ENCODE measurements at places on chromosomes 16 and 17.

DNA sequence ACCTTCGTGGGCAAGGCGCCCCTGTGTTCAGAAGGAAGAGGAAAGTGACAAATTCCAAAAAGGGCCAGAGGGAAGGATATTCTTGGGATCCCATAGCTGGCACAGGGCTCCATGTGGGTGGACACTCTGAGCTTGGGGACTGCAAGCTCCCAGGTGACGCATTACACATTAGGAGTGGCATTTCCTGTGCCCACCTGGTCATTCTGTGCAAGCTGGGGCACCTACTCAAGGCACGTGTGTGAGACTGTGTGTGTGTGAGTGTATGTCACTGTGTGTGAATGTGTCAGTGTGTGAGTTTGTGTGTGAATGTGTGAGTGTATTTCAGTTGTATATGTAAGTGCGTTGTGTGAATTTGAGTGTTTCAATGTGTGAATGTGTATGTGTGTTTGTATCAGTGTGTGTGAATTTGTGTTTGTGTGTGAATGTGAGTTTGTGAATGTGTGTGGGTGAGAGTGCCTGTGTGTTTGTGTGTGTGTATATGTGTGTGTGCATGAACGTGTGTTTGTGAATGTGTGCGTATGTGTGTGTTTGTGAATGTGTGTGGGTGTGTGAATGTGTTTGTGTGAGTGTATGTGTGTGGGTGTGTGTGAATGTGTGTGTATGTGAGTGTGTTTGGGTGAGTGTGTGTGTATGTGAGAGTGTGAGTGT lies 1.6 kb upstream of the CD300A start:
- no peak for DNase-seq

DNA sequence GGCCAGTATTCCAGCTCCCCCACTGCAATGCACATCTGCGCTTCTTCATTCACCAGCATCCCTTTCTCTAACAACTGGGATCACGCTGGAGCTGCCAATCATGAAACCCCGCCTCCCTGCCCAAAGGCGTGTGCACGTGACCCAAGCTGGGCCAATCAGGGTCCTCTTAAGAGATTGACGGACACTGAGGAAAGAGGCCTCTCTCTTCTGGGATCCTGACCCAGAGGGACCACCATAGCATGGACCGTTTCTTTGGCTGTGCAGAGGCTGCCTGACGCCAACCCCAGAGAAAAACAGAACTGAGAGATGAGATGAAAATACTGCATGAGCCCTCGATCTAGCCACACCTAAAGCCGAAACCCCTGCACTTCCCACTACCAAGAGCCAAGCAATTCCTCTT lies 32.0 kb downstream of the COTL1 start:
- DNase-seq = no peak

DNA sequence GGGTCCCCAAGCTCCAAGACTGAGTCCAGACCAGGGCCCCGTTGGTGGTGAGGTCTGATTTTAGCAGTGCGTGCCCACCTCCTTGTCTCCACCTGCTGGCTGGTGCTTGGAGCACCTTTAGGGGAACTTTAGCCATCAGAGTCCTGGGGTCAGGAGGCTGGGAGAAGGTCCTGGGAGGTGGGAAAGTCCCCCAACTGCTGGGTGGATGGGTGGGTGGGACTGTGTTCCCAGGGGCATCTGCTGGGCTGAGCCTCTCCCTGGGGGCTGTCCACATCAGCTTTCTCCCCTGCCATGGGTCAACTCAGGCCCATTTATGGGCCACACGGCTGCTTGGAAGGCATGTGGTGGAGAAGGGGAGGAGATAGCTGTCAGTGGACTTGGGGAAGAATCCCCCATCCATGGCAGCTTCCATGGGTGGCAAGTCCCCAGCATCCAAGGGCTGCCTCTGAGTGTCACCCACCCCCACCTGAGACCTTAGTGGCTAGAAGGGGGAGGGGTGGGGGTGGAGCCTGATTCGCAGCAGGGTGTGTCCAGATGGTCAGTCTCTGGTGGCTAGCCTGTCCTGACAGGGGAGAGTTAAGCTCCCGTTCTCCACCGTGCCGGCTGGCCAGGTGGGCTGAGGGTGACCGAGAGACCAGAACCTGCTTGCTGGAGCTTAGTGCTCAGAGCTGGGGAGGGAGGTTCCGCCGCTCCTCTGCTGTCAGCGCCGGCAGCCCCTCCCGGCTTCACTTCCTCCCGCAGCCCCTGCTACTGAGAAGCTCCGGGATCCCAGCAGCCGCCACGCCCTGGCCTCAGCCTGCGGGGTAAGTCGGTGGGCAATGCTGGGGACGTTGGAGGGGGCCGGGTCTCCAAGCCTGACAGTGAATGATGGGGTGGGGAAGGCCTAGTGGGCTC lies at the start of gene TRPV2:
TRPV2 (plus strand) TSS at position 541 of the 894 bp plus-strand sequence. CDS start 2,098 bp downstream, outside the sequence.
- no peak for DNase-seq

DNA sequence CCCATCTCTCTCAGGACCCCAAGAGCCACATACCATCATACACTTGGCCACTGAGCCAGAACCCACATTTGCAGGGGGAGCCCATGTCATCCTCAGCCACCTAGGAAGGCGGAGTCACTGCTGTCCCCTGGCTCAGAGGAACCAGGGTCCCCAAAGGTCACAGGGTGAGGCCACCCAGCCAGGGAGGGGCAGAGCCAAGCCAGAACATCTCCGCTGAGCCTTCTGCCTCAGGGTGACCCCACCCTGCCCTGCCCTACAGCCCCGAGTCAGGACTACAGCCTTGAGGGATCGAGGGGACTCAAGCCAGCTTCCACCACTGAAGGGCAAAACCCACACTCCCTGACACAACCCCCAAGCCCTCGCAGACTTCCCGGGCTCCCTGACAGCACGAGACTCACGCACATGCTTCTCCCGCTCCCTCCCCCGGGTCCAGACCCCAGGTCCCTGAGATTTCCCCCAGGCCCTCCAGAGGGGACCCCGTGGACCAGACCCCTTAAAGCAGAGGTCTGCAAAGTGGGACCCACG lies 17.4 kb downstream of the PIEZO1 start:
- no peak for DNase-seq

GRCh38 chr17:44002141-44002848 lies 2.1 kb upstream of the NAGS start:
- no peak for DNase-seq

DNA sequence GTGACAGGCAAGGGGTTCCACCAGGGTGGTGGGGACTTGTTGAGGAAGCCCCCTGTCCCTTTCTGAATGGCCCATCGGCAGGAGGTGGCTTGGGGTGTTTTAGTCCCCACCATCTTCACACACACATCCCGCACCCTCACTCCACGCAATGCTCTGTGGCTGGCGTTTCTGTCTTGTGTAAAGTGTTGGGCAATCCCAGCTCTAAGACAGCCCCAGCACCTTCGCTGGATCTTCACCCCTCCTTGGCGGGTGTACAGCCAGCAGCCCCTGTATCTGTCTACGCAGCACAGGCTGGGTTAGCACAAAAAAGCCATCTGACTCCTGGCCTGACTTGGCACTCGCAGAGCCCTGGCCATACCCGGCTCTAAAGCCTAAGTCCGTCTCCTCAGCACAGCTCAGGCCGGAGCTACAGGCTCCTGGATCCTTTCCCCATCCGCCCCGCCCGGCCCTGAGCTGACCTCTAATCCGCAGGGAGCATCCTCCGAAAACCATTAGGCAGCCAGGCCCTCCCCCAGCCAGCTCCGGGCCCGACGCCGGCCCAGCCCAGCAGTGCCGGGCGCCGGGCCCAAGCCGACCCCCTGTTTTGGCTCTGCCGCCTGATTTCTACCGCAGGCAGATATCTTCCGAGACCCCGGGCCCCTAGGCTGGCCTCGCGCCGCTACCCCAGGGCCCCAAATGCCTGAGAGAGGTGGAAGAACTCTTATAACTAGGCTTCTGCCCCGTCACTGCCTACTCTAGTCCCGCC lies 42.4 kb upstream of the TAC4 start:
- no peak for DNase-seq

- DNase-seq = no peak
Observed at GRCh38 chr17:27644586-27644985, 13.6 kb downstream of the LGALS9 start.

GRCh38 chr17:36443777-36444176 lies 42.7 kb upstream of the ZNHIT3 start:
- no peak for DNase-seq

- DNase-seq = no peak
Observed at GRCh38 chr17:64647817-64648216, 14.3 kb downstream of the SMURF2 start.

- no peak for DNase-seq
Observed at GRCh38 chr17:9684955-9685621, 39.8 kb downstream of the USP43 start.

GRCh38 chr17:31318298-31318801 lies 3.1 kb downstream of the EVI2A start:
- no peak for DNase-seq

DNA sequence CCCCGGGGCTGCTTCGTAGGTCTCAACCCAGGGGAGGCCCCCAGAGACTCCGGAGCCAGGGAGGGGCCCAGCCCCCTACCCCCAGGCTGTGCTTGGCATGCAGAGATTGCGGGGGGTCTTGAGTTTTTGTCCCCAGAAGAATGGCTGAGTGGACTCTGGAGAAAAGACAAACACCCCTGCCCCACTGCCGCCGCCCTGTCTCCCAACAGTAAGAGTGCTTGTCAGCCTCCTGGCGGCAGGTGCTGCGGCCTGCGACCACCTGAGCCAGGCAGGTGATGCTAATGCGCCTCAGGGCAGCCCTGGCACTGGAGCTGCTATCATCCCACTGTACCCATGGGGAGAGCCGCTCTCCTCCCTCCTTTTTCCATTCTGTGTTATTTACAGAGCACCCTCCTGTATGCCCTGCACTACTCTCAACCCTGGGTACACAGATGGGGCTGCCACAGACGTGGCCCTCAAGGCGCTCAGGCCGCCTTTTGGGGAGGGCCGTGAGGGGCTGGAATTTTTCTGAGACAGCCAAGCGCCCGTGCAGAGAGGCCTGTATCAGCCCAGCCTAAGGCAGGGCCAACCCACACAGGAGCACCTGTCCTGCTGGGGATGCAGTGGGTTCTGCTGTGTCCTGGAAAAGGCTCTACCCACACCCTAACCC lies 2.6 kb upstream of the IL17C start:
- DNase-seq = no peak

- DNase-seq = peak; percentile 29
Observed at GRCh38 chr17:44779211-44780025, 20.6 kb downstream of the ADAM11 start.

DNA sequence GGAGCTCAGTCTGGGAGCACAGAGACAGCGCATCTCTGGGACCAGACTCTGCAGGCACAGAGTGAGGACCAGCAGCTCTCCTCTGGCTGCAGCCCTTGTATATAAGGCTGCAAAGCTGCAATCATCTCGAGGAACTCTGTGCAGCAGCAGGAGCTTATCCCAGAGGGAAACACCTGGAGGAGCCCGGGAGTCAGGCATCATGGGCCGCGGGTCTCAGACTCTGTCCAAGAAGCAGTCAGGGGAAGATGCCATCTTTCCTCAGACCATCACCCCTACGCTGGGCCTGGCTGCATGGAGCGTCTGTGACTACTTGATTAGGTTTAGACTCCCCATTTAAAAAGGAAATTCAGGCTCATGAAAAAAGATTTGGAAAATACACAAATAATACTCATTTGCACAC lies 122.0 kb downstream of the IRF8 start:
- DNase-seq = no peak

DNA sequence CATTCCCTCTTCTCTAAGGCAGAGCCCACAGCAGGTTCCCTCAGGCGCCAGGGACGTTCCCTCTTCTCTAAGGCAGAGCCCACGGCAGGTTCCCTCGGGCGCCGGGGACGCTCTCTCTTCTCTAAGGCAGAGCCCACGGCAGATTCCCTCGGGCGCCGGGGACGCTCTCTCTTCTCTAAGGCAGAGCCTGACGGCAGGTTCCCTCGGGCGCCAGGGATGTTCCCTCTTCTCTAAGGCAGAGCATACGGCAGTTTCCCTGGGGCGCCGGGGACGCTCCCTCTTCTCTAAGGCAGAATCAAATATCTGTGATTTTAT lies 24.3 kb downstream of the ACSF3 start:
- no peak for DNase-seq

- no peak for DNase-seq
Observed at GRCh38 chr17:18191236-18191667, 7.6 kb downstream of the ALKBH5 start.

DNA sequence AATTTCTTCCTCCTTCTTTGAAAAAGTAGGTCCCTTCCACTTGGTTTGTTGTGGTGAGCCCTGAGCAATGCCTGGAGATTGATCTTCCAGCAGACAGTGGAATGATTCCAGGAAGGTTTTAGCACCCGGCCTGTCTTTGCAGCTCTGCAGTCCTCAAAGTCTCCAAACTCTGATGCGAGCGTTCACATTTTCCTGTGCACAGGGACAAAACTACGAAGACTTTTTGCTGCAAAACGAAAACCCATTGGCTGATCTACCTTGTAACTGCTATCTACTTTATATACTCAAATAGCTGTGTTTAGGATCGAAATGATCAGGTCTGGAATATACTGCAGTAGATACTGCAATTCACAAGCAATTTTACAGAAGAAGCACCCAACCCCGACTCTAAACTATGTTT lies 21.7 kb downstream of the G6PC1 start:
- DNase-seq = no peak

DNA sequence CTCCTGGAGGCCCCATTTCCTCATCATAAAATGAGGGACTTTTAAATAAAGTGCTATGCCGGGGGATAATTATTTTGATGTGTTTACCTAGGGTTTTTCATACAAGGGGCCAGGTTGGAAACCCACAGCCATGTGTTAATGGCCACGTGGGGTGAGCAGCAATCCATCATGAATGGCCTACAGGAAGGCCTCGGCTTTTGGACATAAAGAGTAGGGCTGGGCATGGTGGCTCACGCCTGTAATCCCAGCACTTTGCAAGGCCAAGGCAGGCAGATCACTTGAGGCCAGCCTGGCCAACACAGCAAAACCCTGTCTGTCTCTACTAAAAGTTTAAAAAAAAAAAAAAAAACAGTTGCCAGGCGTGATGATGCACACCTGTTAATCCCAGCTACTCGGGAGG lies 40.3 kb downstream of the MEAK7 start:
- no peak for DNase-seq

- DNase-seq = no peak
Observed at GRCh38 chr16:3022208-3022683, 1.5 kb downstream of the HCFC1R1 start.

- DNase-seq = no peak
Observed at GRCh38 chr16:71356051-71356740, 2.3 kb upstream of the CALB2 start.

- no peak for DNase-seq
Observed at GRCh38 chr16:57039148-57039812, 49.9 kb downstream of the NLRC5 start.

DNA sequence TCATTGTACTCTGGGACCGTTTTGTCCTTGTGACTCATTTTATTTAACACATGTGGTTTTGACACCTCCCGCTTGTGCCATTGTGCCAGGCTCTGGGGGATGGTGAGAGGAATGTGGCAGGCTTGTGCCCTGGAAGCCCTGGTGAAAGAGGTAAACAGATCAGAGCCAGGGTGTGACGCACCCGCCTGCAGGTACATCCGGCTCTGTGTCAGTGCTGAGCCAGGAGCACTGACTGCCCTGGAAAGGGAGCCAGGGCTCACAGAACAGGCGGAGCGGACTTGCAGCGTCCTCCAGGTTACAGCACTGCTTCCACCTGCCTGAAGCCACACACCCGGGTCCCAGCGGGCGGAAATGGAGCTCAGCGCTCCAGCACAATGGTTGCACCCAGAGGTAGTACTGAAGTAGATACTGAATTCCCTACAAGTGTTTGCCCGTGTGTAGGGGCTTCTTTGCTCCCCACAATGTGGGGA lies 30.6 kb downstream of the CDRT15 start:
- DNase-seq = no peak

GRCh38 chr17:40355804-40356758 lies 8.5 kb downstream of the GJD3 start:
- no peak for DNase-seq

Data from NCI-H748 treated with DMSO at 0.1 percent for 48 hours (cell line).